Hepatocyte (in vitro differentiated cells): ENCODE measurements at places on chromosomes 3 and 15.

- no peak for DNase-seq
Measured at GRCh38 chr3:101970905-101971304, 121.6 kb downstream of the NFKBIZ start.

GRCh38 chr3:120778776-120779175 is 36.2 kb downstream of the GTF2E1 start:
- no peak for DNase-seq

GRCh38 chr3:11477407-11477911 is 166.3 kb downstream of the VGLL4 start:
- peak; percentile 65 for DNase-seq

DNA sequence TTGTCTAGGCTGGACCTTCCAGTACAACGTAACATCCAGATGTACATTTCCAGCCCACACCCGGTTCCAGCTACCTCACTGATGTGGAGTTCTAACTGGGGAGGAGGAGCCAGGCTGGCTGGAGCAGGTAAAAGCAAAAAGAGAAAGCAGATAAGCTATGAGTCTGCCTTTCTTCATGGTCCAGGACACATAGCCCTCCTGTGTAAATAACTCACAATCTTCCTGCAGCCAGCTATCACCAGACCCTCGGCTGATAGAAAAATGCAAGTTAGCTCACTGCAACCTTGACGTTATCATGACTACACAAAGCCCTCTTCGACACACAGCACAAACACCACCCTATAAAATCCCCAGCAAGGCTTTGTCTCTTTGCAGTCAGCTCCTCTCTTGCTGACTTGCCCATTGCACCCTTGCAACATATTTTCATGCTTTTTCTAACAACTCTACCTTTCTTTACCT is 20.5 kb upstream of the ELP6 start:
- peak; percentile 48 for DNase-seq

DNA sequence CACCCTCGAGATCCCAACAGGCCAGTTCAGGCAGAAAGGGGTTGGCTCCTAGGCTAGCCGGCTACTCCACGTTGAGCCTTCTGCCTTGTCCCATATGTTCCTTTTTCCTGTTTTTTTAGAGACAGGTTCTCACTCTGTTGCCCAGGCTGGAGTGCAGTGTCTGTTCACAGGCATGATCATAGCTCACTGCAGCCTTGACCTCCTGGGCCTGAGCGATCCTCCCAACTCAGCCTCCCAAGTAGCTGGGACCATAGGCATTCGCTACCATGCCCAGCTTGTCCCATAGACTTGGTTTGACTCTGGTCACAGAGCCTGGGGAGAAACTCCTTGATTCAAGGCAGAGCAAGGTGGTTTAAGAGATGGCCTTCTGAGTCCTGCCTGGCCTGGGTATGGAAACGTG is 32.3 kb downstream of the ZNF710 start:
- no peak for DNase-seq

- no peak for DNase-seq
Measured at GRCh38 chr15:83199288-83199687, 8.3 kb downstream of the HDGFL3 start.

- no peak for DNase-seq
Measured at GRCh38 chr3:154522036-154522602, 92.1 kb upstream of the GPR149 start.

- DNase-seq, result no peak
Measured at GRCh38 chr3:178002113-178002512, 534.1 kb upstream of the KCNMB2 start.

- no peak for DNase-seq
Measured at GRCh38 chr3:23481616-23482278, 278.6 kb downstream of the UBE2E2 start.

DNA sequence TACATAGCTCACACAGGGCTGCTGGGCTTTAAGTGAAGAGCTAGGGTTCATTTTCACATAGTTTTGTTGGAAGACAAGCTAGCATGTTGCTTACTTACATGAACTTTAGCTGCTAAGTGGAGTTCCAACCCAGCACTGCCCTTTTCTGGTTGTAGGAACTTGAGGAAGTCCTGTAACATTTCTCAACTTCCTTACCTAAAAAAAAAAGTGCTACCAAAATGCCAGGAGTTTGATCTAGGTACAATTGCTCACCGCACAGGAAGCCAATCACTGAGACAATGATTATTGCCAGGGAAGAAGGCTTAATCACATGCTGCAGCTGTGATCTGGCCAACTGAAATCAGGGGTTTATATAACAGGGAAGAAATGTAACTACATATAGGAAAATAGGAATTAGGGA is 52.8 kb downstream of the IL12A start:
- DNase-seq, result no peak

- no peak for DNase-seq
Measured at GRCh38 chr3:188689101-188689574, 482.6 kb upstream of the TPRG1 start.

GRCh38 chr3:61194892-61195538 is 56.2 kb downstream of the FHIT start:
- no peak for DNase-seq

DNA sequence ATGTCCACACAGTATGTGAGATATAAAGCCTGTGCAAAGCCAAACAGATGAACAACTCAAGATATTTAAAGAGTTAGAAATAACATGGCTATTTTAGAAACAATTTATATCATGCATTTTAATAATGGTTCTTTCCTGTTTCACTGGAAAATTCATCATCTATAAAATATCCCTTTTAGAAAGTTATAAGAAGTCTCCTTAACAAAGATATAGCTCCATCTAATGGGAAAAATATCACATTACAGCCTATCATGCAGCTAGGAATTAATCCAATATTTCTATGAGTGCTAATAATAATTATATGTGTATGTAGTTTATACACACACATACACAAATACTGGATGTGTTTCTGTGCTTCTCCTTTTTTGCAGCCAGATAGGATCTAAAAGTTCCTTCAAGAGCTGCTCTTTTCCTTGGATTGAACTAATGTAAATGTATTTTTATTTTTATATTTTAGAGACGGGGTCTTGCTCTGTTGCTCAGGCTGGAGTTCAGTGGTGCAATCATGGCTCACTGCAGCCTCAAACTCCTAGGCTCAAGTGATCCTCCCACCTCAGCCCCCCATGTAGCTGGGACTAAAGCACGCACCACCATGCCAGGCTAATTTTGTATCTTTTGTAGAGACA is 21.6 kb downstream of the RPL22L1 start:
- DNase-seq, result no peak

GRCh38 chr3:195815169-195815771 is 3.5 kb upstream of the MUC4 start:
- peak; percentile 54 for DNase-seq

DNA sequence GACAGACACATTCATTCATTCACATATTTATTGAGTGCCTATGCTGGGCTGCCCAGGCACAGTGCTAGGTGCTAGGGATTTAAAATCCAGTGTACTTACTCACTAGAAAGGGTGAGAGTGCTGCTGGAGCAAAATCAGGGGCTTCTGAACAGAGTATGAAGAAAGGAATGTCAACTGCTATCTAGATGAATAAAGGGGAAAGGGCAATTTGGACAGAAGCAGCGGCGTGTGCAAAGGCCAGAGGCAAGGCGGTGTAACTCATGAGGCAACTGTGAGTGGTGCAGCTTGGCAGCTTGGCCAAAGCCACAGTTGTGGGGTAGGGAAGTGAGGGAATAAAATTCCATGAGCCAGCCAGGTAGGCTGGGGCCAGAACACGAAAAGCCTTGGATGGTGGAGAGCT is 76.7 kb downstream of the RAD18 start:
- DNase-seq, result no peak
